ENCODE measurements at places on chromosomes 1 and 21.

DNA sequence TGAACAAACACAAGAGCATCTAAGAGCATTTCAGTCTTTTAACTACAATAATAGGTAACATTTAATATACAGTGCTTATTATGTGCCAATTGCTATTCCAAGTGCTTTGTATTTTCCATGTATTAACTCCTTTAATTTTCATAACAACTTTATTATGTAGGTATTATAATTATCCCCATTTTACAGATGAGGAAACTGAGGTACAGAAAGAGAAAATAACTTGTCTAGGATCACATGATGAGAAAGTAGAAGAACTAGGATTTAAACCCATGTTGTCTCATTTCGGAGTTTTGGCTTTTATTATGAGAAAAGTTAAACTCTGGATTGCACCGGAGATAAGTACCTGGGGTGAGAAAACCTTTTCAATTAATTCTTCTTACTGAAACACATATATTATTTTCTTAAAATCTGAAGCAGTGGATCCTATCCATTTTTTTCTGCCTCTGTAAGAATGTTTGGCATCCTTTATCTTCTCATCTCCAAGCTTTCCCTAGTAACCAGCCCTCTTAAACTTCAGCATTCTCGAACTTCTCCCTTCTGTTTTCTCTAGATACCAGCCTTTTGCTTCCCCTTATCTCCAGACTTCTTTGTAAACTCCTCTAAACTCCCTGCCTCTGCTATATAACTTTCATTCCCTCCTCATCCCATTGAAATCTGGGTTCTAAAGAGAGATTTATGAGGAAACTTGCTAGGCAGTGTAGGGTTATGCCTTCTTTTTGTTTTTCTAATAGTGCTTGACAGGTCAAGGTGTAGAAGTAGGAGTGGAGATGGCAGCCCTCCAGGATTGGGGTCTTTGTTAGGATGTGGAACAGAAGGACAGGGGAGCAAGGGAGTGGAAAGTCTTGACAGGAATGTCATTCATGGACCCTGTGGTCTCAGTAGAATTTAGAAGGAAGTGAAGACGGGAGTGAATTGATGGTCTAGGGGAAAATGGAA lies 28.3 kb downstream of the POU2F1 start:
- DNase-seq = no peak

- no peak for DNase-seq
Measured at GRCh38 chr1:70706381-70707037, 295.4 kb downstream of the CTH start.

- no peak for DNase-seq
Measured at GRCh38 chr21:36628761-36629460, 70.0 kb upstream of the SIM2 start.

DNA sequence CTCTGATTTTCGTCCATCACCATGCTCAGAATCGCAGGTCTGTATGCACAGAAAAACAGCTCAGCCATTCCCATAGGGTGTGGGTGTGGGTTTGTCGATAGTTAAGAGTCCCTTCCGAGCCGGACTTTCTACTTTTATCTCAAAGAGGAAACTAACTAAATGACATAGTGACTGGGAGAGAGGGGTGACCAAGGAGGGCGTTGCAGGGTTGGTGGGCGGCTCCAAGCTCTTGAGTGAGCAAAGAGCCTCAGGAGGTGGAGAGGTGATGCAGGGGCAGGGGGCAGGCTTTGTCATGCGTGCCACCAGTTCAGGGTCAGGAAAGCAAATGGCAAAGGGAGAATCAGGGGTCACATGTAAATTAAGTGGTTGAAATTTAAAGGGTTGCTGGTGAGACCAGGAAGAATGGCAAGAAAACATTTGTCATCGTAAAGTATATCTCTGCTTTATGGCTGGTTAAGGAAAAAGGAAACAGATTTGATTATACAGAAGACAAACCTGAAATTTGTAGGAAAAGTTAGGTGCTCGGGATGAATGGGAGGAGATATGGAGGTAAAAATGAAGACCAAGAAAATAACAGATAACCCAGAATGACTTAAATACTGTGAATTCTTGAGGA lies 249.0 kb downstream of the SETD4 start:
- DNase-seq = no peak

DNA sequence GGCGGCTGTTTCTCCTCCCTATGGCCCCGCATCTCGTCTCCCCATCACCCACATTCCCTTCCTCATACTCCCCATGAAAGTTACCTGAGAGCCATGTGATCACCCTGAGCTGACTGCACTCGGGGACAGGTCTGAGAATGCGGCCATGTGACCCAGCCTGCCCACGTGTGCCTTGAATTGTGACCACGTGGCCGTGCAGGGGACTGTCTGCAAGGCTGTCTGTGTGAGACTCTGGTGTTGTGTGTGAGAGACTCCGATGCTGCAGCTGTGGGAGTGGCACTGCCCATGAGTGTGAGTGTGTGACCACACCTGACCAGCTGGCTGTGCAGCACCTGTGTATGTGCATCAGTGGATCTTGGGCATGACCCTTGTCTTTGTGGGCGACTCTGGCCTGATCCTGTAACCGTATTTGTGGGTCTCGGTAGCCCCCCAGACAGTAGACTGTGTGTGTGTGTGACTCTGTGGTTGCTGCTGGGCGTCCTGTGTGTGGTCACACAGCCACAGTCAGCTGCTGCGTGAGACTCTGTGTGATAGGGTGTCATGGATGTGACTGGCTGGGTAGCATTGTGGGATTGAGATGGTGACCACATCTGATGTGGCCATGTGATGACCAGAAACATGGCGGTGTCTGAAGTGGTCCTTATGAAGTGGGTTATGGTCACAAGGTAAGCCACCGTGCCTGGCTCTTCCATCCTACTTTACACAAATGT lies 56.8 kb upstream of the KDM4A start:
- DNase-seq = no peak

DNA sequence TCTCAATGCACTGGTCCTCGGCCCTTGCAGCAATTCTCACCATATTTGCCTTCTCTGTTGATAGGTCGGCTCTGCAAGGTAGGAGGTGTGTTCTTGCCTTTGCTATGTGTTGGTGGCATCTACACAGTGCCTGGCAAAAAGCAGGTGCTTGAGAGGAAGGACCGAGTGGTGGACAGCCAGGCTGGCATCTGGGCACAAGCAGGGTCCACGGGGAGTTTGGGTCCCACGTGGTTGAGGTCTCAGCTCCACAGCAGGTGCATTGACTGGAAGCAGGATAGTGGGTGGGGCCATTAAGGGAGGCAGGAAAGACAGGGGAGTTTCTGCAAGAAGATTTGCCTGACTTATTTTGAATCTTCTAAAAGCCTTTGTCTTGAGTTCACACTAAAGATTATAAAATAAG lies 81.2 kb upstream of the WNT4 start:
- DNase-seq = no peak

- no peak for DNase-seq
Measured at GRCh38 chr1:73176902-73177301, 894.6 kb upstream of the NEGR1 start.

- DNase-seq = no peak
Measured at GRCh38 chr1:1211541-1212441, 2.2 kb downstream of the TNFRSF4 start.

GRCh38 chr1:207321790-207322645 lies 540 bp downstream of the CD55 start:
- DNase-seq = no peak
